ELR (cell line): ENCODE measurements at places on chromosomes 1 and 21.
A peak's percentile ranks its signal among the peaks of the same experiment; 100 is the strongest.

- DNase-seq = no peak
These were observed 10.4 kb upstream of the ETV3L start for GRCh38 chr1:157110003-157110402.

GRCh38 chr1:68490046-68490651, 6.7 kb downstream of the DEPDC1 start:
- no peak for DNase-seq

DNA sequence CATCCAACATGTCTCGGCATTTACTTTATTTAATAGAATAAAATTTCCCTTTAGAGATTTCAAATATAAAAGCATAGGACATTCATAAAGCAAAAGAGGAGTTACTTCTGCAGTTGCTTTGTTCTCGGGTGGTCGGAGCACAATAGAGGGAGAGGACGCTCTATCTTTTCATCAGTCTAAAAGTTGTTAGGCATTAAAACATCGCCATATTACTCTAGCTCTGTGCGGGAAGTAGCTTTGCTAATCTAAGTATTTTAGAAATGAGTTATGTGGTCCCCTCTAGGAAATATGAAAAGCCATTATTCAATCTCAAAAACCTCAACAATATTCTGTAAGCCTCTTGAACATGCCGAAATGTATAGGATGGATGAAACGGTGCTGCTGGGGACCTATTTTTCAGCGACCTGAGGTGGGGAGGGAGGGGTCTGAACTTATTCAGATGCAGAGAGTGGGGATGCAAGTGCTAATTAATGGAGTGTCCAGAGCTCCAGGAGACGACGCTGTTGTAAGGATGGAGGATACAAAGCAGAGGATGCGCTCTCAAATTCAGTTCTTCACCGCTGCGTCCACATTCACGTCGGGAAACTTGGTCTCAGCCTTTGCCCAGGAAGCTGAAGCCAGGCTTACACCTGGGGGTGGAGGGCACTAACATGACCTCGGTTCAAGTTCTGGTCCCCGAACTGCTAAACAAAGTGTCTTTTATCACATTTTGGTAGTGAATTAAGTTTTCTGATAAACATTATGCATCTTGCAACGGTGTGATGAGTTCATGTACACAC, 6.3 kb downstream of the CDKN2C start:
- DNase-seq = peak; percentile 21

DNA sequence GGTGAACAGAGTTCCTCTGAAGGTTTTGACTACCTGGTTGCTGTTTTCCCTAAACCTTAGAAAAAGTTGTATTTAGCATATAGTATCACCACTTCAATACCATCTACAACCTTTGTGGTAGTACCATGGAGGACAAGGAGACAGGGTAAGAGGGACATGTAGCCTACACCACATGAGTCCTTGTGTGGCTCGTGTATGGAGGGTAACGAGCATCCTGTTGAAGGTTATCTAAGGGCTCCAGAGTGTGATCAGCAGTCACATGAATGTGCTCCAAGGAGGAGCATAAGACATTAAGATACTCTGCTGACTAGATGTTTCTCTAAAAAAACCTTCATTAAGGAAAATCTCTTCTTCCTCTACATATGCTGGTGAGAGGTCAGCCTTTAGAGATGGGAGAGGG, 67.3 kb downstream of the VCAM1 start:
- no peak for DNase-seq

DNA sequence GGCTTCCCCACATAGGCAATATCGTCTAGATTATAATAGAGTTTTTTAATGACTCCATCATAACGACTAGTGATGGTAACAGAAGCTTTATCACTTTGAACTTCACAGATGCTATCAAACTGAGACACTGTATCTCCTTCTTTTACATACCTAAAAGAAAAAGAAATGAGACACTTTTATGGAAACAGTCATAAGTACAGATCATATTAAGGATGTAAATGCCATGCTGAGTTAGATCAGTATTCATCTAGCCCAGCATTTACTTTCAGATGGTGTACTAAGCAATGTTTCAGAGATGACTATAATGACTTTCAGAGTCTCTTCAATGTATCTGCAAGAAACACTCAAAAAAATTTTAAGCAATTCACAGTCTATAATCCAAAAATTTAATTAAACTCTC, 18.9 kb downstream of the DBT start:
- DNase-seq = no peak

DNA sequence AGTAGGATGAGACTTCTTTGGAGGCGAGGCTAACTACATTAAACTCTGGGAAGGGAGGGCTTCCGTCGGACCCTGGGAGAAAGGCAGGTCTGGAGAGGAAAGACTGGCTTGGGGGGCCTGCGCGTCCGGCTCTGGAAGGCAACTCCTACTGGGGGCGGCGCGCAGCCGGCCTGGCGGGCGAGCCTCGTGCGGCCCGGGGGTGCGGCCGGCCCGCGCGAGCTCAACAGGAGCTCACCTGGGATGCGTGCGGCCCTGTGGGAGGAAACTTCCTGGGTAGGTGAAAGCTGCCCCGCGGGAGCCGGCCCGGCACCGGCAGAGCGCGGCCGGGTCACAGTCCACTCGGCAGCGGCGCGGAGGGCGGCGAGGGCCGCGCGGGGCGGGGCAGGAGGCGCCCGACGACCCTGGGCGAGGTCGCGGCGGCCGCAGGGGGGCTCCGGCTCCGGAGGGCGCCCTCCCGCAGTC, 449 bp downstream of the EPS15 start:
- peak; percentile 61 for DNase-seq

DNA sequence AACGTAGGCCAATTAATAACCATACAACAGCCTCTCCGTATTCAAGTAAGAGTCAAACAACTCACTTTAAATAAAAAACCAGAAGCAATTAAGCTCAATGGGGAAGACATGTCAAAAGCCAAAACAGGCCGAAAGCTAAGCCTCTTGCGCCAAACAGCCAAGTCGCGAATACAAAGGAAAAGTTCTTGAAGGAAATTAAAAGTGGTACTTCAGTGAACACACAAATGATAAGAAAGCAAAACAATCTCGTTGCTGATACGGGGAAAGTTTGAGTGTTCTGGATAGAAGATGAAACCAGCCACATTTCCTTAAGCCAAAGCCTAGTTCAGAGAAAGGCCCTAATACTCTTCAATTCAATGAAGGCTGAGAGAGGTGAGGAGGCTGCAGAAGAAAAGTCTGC, 53.4 kb downstream of the SIPA1L2 start:
- no peak for DNase-seq

GRCh38 chr1:213070406-213070805, 19.4 kb downstream of the RPS6KC1 start:
- DNase-seq = peak; percentile 88

GRCh38 chr1:175944591-175944990, 201.2 kb upstream of the TNR start:
- no peak for DNase-seq

DNA sequence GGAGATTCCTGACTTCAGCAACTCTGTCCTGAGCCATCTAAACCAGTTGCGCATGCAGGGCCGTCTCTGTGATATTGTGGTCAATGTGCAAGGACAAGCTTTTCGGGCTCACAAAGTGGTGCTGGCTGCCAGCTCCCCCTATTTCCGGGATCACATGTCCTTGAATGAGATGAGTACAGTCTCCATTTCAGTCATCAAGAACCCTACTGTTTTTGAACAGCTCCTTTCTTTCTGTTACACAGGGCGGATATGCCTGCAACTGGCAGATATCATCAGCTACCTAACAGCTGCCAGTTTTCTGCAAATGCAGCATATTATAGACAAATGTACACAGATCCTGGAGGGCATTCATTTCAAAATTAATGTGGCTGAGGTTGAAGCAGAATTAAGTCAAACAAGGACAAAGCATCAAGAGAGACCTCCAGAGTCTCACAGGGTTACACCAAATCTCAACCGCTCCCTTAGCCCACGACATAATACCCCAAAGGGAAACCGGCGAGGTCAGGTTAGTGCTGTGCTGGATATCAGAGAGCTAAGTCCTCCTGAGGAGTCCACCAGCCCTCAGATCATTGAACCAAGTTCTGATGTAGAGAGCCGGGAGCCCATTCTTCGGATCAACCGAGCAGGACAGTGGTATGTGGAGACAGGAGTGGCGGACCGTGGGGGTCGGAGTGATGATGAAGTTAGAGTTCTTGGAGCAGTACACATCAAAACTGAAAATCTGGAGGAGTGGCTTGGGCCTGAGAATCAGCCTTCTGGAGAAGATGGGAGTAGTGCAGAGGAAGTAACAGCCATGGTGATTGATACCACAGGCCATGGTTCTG, 2.3 kb downstream of the ZBTB37 start:
- DNase-seq = no peak

DNA sequence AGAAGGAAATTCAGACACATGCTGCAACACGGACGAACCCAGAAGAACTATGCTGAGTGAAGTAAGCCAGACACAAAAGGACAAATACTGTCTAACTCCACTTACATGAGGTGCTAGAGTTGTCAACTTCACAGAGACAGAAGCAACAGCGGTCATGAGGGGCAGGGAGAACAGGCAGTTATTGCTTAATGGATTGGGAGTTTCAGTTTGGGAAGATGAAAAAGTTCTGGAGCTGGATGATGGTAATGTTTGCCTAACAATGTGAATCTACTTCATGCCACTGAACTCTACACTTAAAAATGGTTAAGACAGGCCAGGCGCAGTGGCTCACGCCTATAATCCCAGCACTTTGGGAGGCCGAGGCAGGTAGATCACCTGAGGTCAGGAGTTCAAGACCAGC, 12.1 kb downstream of the PARP1 start:
- no peak for DNase-seq

- DNase-seq = peak; percentile 69
These were observed 48.7 kb downstream of the SPAG17 start for GRCh38 chr1:118136187-118136941.

- DNase-seq = no peak
These were observed 69.1 kb upstream of the ABCG1 start for GRCh38 chr21:42149656-42150473.

DNA sequence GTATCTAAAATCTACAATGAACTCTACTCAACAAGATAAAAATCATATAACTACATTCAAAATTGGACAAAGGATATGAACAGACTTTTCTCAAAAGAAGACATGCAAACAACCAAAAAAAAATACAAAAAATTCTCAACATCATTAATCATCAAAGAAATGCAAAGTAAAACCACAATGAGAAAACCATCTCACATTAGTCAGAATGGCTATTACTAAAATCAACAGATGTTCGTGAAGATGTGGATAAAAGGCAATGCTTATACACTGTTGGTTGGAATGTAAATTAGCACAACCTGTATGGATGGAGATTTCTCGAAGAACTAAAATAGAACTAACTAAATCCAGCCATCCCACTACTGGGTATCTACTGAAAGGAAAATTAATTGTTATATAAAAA, 1080.8 kb downstream of the AMY1C start:
- DNase-seq = peak; percentile 0

DNA sequence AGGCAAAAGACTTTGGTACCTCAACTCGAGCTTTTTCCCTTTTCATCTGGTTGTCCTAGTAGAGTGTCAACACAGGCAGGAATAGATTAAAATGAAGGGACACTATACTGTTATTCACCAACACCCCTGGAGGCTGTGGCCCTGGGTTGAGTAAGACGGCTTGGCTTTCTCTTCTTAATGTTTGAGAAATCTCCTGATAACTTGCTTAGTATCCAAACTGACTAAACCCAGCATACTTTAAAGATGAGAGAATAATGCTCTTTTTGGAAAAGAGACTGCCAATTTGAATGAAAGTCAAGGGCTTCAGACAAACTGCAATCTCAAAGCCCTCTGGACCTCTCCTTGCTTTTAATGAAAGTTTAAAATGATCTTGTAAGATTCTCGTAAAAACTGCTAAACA, 2.6 kb upstream of the SLC30A1 start:
- peak; percentile 34 for DNase-seq

- peak; percentile 94 for DNase-seq
These were observed 24.8 kb upstream of the RNF19B start for GRCh38 chr1:32989160-32990050.

DNA sequence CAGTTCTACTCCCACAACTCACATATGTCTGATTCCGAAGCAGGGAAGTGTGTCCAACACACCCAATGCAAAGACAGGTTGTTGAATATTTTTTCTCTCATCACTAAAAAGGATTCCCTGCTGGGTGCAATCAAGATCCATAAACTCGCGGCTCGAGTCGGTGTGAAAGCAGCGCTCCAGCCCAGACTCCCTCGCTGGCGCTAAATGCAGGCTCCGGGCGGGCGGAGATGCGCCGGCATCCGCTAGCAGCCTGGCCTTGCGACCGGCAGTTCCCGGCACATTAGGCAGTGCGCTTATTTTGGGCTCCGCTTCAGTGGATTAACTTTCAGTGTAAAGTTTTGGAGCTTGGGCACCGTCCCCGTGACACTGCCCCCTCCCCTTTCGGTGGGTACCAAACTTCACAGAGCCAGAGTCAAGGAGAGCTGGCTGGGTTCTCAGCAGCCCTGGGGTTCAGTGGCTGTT, 87.7 kb upstream of the POU3F1 start:
- no peak for DNase-seq

DNA sequence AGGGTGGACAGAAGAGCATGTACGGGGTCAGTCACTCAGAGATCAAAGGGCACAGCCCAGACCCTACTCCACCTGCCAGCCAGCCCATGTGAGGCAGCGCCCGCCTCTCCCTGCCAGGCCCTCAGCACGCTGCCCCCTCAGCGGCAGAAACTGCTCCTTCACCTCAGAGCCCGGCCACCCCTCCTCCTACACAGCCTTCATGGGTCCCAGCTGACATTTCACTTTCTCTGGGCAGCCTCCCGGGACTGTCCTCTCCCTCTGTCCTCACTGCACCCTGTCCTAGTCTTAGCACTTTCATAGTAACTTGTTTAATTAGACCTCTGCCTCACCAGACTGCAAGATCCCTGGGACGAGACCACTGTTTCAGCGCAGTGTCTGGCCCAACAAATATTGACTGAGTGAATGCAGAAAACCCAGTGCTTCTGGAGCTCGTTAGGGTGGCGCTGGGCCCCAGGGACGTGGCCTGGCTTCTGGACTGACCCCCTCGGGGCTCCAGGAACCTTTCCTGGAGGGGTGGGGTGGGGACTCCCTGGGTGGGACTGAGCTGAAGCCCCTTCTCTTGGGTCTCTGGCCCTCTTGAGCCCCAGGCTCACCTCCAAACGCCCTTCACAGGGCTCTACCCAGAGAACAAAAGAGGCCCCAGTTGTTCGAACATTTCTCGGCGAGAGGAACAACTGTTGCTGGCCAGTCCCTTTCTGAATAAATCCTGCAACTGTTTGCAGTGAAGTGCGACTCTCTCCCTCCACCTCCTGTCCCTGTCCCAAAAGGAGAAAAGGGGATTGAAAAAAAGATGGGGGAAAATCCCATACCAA, 114.9 kb downstream of the CASZ1 start:
- no peak for DNase-seq

- no peak for DNase-seq
These were observed 65.6 kb downstream of the NTPCR start for GRCh38 chr1:233015965-233016364.

GRCh38 chr1:37549341-37549740, 4.8 kb downstream of the SNIP1 start:
- no peak for DNase-seq

- DNase-seq = peak; percentile 30
These were observed 28.5 kb downstream of the SORT1 start for GRCh38 chr1:109369167-109369746.

- no peak for DNase-seq
These were observed 7.2 kb upstream of the MT1HL1 start for GRCh38 chr1:237011432-237011831.
